T-helper 22 cell (primary cell): ENCODE measurements at places on chromosomes 1 and 21.

DNA sequence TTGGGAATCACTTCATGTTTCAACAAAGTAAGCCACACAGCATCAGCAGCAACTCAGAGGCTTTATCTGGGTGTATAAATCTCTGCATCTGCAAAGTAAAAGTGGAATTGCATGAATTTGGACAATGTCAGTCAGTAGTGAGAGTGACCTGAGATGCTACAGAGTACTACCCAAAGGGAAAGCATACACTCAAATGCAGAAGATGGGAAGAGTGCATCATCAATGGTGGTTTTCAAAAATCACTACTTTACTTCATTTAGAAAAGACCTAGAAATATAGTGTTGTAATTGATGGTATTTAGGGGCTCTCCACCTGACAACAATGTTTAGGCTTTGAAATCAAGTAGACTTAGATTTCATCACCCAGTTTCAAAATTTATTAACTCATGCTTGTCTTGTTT lies 24.5 kb upstream of the PKN2 start:
- no peak for DNase-seq

- DNase-seq = peak; percentile 56
Observed at GRCh38 chr1:31155216-31155806, 84.4 kb downstream of the NKAIN1 start.

- DNase-seq = no peak
Observed at GRCh38 chr1:16183179-16183578, 27.3 kb upstream of the EPHA2 start.

- DNase-seq = no peak
Observed at GRCh38 chr1:162369571-162369970, 7.1 kb downstream of the SPATA46 start.

GRCh38 chr1:168301664-168302320 lies 21.1 kb downstream of the TBX19 start:
- DNase-seq = no peak

- no peak for DNase-seq
Observed at GRCh38 chr1:2132222-2133038, 62.1 kb downstream of the FAAP20 start.

- no peak for DNase-seq
Observed at GRCh38 chr1:245434280-245434679, 279.5 kb downstream of the KIF26B start.

- no peak for DNase-seq
Observed at GRCh38 chr1:113136476-113136875, 63.5 kb downstream of the LRIG2 start.

DNA sequence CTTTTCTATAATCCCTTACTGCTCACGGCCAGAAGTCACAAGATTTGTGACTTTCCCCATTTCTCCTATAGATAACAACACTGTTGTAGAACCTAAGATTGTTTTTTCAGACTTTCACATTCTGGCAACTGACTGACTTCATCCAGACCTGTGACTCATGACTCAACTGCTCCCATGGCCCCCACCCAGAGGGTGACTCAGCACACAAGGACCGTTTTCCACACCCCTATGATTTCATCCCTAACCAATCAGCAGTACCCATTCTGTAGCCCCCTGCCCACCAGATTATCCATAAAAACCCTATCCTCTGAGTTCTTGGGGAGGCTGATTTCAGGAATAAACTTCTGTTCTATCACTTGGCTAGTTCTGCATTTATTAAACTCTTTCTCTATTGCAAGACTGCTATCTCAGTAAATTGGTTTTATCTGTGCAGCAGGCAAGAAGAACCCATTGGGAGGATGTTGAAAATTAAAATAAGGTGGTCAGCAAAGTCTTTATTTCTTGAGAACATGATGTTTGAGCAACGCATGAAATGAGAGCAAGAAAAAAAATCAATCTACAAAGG lies 79.7 kb downstream of the NGF start:
- DNase-seq = no peak

DNA sequence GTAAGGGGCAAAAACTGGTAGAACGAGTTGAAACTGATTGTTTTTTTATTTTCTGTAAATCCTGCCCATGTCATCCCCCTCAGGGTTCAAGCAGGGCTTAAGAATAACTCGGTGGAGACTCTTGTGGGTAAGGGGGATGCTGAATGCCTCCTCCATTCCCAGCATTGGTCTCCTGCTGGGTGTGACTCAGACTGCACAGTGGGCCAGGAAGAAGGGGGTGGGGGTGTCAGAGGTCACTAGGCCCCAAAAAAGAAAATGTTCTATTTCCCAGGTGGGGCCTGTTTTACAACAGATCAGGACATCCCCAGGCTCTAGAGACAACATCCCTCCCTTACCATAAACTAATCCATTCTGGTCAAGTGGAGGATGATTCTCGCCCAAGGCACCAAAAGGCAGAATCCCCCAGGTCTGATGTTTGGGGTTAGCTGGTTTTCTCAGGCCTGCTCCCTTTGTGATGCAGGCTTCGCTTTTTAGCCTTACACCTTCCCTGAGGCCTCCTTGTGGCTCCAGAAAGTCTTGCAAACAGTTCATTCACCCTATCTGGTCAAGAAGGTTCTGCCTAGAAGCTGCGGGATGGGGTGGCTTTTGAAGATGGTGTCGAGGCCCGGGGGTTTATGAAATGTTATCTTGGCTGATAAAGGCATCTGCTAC lies 10.7 kb upstream of the GRHL3 start:
- no peak for DNase-seq

- DNase-seq = no peak
Observed at GRCh38 chr21:42777064-42777756, 102.1 kb downstream of the WDR4 start.

DNA sequence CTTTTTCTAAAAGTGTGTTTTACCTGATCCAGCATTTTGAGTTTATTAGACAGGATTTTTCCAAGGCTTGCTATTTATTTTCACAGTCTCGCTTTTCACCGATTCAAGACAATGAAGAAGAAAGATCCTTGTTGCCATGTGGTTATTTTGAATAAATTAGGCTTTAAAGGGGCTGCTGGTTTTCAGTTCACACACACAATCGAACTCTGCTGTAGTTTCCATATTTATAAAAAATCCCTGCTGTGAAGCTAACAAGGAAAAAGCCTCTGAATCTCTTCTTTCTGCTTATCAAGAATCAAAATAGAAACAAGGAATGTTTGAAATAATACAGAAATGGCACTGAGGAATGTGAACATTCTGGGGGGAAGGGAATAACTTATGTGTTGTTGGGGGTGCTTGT lies 102.5 kb upstream of the KAZN start:
- DNase-seq = no peak

- no peak for DNase-seq
Observed at GRCh38 chr1:57431400-57431799, 7.5 kb upstream of the DAB1 start.

GRCh38 chr1:151443846-151444782 lies 15.2 kb downstream of the POGZ start:
- peak; percentile 40 for DNase-seq

- DNase-seq = no peak
Observed at GRCh38 chr21:36450511-36450910, 29.4 kb downstream of the CLDN14 start.

GRCh38 chr21:44375761-44376241 lies 22.4 kb downstream of the TRPM2 start:
- no peak for DNase-seq

GRCh38 chr1:223665592-223666312 lies at the start of gene CAPN8:
Gene CAPN8 (minus strand): TSS chr1:223665701. CDS start chr1:223665646, 55 bp downstream.
- no peak for DNase-seq

DNA sequence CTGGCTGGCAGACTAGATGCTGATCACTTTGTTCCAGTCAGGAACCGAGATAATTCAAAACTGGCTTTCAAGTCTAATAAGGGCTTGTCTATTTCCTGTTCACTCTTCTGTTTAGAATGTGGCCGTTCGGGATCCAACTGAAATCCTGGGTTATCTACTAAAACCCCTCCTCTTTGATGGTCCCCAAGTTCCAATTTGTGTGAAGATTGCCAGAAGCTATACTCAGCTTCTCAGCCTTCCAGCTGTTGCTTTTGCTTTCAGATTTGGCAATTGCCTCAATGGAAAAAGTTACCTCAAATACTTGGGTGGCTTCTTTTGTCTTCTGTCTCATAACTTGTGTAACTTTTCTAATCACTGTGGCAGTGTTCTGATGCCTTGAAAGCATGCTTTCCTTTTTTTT lies 43.7 kb downstream of the BTBD8 start:
- no peak for DNase-seq

DNA sequence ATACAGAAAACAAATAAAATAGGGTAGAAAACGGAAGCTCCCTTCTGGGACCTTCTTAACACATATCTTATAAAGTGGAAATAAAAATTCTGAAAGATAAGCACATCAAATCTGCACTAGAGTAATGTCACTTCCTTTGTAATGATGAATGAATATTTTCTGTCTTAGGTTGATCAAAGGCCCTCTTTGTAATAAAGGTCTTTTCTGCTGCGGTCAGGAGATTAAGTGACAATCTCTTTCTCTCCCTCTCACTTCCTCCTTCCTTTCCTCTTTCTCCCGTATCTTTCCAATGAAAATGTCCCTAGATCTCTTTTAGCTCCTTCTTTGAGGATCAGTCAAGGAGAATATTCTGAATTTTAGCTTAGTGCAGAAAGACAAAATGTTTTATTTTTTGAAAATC lies 33.8 kb downstream of the TMCO1 start:
- no peak for DNase-seq

- no peak for DNase-seq
Observed at GRCh38 chr1:93244298-93245069, 64.0 kb downstream of the CCDC18 start.

GRCh38 chr1:53311702-53312305 lies 16.1 kb downstream of the LRP8 start:
- no peak for DNase-seq

- DNase-seq = no peak
Observed at GRCh38 chr1:178531887-178532286, 19.0 kb downstream of the TEX35 start.

DNA sequence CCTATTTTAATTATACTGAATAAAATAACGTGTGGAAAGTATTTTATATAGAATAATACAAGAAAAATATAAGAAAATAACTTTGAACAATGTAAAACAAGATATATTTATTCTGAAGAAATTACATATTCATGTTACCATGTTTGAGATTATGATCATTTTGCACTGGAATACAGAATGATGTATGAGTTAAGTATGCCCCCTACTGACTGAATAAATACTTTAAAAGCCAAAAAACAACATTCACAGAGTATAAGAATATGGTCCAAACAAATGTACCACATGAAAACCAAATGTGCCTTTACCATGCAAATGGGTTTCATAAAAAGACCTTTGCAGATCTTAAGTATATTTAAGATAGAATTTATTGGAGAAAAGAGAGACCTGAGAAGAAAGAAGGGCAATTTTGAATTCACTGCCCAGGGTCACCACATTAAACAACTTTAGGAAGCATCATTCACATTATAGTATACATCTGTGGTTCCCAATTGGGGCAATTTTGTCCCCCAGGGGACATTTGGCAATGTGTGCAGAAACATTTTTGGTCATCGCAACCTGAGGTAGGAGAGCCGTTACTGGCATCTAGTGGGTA lies 136.6 kb upstream of the GFI1 start:
- no peak for DNase-seq

- no peak for DNase-seq
Observed at GRCh38 chr1:174276087-174276486, 116.8 kb downstream of the RABGAP1L start.

GRCh38 chr1:224169718-224170270 lies 13.2 kb upstream of the DEGS1 start:
- no peak for DNase-seq

- DNase-seq = no peak
Observed at GRCh38 chr1:76921590-76921989, 54.3 kb downstream of the ST6GALNAC5 start.

DNA sequence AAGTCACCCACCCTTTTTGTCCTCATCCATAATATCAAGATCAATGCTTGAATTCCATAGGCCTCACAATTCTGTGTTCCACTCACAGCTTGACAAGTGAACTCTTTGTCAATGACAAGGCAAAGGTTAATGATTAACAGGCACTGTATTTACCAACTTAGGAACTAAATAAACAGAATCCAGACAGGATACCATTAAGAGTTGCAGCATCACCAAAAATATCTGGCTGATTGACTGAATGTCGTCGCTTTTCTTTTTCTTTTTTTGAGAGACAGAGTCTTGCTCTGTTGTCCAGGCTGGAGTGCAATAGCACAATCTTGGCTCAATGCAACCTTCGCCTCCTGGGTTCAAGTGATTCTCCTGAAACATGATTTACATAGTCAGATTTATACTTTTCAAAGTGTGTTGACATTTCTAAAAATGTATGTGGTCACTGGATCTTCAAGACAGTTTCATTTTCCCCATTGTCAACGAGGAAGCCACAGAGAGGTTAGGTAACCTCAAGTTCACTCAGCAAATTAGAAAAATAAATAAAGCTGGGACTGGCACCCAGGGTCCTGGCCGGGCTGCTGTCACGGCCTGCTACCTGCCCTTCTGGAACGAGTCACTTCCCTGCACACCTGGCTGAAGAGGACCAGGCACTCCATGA lies 81.0 kb downstream of the PDE9A start:
- no peak for DNase-seq

DNA sequence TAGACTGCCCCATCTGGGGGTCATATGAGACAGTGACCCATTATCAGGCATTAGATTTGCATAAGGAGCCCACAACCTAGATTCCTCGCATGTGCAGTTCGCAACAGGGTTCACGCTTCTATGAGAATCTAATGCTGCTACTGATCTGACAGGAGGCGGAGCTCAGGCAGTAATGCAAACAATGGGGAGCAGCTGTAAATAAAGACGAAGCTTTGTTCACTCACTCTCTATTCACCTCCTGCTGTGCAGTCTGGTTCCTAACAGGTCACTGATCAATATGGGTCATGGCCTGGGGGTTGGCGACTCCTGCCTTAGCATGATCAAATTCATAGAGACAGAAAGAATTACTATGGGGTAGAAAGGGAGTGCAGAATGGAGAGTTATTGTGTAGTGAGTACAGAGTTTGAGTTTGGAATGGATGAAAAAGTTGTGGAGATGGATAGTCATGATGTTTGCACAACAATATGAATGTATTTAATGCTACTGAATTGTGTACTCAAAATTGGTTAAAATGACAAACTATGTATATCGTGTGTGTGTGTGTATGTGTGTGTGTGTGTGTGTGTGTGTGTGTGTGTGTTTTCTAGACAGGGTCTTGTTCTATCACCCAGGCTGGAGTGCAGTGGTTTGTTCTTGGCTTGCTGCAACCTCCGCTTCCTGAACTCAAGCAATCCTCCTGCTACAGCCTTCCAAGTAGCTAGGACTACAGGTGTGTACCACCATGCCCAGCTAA lies 42.2 kb downstream of the BTF3L4 start:
- no peak for DNase-seq

- no peak for DNase-seq
Observed at GRCh38 chr21:45334134-45334533, 46.4 kb upstream of the POFUT2 start.

GRCh38 chr1:1616838-1617237 lies 1.5 kb downstream of the MIB2 start:
- DNase-seq = no peak

DNA sequence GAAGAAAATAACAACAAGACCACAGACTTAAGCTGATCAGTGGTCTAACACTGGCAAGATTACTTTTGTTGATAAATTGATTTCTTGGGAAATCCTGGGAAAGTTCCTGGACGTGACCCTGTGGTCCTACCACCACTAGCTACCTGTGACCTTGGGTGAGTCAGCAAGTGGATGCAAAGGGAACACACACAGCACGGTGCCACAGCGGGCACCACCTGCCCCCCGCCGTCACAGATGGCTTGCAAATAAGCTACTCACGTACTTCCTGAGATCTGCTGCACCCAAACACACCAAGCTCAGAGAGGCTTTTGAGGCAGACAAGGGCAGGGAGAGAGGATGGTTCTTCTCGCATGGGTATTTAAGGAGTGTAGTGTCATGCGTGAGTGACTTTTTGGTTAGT lies 12.7 kb downstream of the CFAP298 start:
- no peak for DNase-seq
